ENCODE measurements at places on chromosomes 12 and 14.

DNA sequence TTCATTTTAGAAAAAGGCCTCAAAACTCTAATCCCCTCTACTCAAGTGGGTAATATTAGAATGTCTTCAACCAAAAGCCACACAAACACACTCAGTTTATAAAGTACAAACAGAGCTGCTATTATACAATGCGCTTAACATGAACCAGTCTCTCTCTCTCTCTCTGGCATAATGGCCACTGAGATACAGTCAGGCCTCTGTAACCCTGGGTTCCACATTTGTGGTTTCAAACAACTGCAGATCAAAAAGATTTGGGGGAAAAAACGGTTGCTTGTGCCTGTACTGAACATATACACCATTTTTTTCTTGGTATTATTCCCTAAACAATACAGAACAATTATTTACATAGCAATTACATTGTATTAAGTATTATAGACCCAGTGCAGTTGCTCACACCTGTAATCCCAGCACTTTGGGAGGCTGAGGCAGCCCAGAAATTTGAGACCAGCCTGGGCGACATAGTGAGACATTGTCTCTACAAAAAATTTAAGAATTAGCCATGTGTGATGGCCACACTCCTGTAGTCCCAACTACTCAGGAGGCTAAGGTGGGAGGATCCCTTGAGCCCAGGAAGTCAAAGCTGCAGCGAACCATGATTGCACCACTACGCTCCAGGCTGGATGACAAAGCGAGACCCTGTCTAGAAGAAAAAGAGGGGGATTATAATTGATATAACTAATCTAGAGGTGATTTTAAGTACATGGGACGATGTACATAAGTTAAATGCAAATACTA, 5.6 kb downstream of the SLC11A2 start:
- DNase-seq: no peak

DNA sequence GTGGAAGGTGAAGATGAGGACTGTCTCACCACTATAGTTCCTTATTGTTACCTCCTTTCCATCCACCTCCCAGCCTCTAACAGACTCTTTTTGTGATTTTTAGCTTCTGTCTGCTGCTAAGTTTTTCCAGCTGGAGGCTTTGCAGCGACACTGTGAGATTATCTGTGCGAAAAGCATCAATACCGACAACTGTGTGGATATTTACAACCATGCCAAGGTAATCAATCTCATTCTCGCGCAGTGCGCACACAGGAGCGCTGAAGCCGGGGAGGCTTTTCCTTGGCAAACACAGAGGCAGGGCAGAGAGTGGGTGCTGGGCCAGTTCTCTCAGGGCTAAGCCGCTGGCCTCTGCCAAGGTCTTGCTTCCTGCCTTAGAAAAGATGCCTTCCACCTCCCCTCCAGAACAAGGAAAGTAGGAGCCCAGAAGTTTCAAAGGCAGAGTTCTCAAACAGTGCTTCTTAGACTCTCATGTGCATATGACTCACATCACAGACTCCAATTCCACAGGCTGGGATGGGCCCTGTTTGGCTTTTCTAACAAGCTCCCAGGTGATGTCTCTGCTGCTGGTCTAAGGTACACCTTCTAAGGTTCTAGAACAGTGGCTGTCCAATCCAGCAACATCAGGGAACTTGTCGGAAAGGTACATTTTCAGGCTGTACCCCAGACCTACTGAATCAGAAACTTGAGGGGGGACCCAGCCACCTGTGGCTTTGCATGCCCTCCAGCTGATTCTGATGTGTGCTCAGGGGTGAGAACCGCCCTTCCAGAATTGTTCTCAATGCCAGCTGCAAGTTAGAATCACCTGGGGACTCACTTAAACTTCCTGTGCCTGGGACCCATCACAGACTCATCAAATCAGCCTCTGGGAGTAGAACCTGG, 33.8 kb upstream of the PWP1 start:
- DNase-seq: no peak

DNA sequence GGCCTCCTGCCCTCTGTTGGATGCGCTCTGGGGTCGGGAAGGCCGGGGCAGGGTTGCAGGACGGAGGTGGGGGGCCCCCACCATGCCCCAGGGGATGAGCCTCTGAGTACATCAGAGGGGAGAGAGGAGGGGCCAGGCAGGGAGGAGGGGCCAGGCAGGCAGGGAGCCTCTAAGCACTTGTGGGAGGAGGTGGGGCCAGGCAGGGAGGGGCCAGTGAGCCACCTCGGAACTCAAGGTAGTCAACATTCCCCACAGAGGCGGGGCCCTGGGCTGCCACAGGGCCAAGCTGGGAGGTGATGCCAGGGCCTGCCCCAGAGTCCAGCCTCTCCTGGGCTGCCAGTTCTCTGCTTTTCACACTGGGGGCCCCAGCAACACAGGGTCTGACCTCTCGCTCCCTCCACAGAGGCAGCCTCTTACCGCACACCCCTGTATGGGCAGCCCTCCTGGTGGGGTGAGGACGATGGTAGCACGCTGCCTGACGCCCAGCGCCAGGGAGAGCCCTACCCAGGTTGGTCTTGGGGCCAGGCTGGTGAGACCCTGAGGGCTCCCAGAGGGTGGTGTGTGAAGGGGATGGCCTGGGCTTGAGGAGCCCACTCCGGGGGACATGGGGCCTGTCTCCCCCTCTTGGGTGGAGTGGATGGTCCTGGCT, 17.4 kb downstream of the CEP170B start:
- DNase-seq: no peak

GRCh38 chr12:65946821-65947220, 122.5 kb downstream of the HMGA2 start:
- DNase-seq: no peak

DNA sequence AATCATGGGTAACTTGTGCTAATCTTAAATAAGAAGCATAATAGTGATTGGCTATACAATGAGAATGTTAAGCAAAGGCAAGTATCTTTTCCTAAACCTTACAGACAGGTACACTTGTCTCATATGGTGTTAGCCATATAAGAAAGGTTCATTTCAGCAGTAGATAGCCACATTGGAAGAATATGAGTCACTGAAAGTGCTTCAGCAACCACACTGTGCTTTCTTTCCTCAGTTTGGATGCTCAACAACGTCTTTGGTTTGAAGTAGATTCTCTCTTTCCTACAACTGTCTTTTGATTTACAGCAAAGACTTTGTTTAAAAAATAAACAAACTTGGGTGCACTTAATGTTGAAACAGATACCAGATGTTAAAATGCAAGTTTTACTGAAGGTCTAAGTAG, 8.9 kb downstream of the DDHD1 start:
- DNase-seq: no peak

- DNase-seq: no peak
These were observed 4.0 kb upstream of the CRIP2 start for GRCh38 chr14:105470350-105471296.

DNA sequence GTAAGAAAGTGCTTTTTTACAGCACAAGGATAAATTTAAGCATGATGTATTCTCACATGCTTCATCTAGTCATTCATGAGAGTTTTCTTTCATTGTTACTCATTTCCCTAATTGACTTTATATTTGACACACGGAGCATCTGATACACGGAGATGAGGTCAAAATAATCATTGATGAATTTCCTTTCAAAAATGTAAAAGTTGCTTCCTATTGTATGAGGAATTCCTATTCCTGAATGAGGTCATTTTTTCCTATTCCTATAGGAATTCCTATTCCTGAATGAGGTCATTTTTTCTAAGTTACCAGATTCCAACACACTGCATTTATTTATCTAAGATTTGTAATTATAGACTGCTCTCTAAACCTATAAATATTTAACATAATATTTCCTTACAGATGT, 316.7 kb upstream of the KITLG start:
- no peak for DNase-seq

GRCh38 chr14:102020058-102020971, 55.9 kb downstream of the DYNC1H1 start:
- DNase-seq: peak; percentile 34

GRCh38 chr12:109893261-109893995, 6.6 kb upstream of the TCHP start:
- no peak for DNase-seq

- DNase-seq: no peak
These were observed 322.6 kb downstream of the CCDC91 start for GRCh38 chr12:28512876-28513275.

DNA sequence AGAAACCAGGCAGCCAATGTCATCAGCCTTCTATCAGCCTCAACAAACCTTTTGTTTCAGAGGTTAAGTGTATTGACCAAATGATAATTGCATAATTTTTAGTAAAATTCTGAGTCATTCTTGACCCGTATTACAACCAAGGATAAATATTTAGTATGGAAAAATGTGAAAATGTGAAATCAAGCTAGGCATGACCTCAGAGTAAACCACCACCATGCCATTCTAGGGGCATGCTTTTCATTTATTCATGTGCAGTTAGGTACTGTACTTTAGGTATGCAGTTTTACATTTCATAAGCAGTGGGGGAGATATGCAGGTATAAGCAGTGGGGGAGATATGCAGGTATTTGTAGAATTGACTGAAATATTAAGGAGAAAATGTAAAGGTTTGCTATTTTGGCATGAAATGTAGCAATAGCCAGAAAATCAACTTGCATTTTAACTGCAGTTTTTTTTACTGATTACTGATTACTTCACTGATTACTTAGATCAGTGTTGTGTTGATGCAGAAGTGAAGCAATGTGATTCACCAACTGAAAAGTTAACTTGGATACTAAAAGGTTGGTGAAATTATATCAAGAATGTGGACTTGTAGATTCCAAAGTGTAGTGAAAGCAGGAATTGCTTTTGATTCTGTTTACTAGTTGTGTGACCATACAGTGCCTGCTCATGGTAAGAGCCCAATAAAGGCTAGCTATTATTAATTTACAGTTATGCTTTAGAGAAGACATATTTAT, 184.2 kb downstream of the ESR2 start:
- no peak for DNase-seq

- DNase-seq: no peak
These were observed 420.2 kb downstream of the TMTC2 start for GRCh38 chr12:83106873-83107272.

DNA sequence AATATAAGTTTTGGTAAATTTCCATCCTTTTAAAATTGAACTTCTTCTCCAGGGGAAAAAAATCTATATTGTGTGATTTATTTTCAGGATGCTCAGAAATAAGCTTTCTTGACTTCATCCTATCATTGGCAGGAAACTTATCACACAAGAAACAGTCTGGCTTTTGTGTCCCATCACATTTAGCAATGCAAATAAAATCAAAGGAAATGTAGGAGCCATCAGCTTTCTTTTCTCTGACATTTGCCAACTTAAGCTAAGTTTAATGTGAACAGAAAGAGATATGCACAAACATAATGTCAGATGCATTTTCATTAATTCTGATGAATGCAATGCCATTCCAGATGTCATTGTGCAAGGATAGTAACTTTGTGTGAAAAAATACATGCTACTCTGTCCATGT, 56.6 kb downstream of the LIN7A start:
- no peak for DNase-seq

DNA sequence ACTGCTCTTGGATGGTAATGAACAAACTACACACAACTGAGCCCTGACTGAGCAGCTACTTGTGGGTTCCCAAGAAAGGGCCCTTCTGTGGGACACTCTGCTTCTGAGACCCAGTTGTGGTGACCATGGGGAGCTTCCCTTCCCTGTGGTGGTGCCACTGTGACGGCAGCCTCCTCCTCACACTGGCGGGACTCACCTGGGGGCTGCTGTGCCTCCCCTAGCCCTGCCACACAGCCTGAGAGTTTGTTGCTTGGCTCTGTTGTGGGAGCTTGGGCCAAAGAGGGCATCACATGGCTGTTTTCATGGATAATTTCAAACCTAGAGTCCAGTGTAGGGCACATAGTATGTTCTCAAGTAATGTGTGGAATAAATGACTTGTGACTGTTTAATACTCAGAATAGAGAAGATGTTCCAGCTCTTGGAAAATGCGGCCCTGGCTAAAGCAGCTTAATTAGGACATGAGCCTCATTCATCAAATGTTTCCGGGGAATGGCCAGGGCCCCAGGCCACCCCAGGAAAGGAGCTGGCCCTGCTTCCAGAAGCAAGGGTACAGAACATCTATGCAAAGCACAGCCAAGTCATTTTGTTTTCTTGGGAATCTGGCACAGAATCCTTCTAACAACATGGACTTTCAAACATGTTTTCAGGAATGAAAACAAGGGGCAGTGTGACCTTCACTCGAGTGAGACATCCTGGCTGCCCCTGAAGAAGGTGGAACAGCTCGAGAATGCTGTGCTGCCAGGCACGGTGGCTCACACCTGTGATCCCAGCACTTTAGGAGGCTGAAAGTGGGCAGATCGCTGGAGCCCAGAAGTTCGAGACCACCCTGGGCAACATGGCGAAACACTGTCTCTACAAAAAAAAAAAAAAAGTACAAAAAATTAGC, 21.2 kb downstream of the ZFYVE21 start:
- no peak for DNase-seq

GRCh38 chr12:62792236-62792870, 142.6 kb downstream of the PPM1H start:
- DNase-seq: no peak

- no peak for DNase-seq
These were observed 470.1 kb downstream of the RGS6 start for GRCh38 chr14:72402377-72402772.

GRCh38 chr12:22409377-22410164, 75.1 kb upstream of the ST8SIA1 start:
- peak; percentile 28 for DNase-seq

- DNase-seq: no peak
These were observed 36.8 kb downstream of the SH2B3 start for GRCh38 chr12:111442301-111443045.

- no peak for DNase-seq
These were observed 71.0 kb downstream of the ADGRD1 start for GRCh38 chr12:131024721-131025120.

- DNase-seq: no peak
These were observed 71.0 kb upstream of the NELL2 start for GRCh38 chr12:44947163-44947562.

GRCh38 chr14:74921053-74921620, 1.9 kb downstream of the RPS6KL1 start:
- DNase-seq: no peak

GRCh38 chr12:132357623-132358186, 28.3 kb upstream of the GALNT9 start:
- no peak for DNase-seq

DNA sequence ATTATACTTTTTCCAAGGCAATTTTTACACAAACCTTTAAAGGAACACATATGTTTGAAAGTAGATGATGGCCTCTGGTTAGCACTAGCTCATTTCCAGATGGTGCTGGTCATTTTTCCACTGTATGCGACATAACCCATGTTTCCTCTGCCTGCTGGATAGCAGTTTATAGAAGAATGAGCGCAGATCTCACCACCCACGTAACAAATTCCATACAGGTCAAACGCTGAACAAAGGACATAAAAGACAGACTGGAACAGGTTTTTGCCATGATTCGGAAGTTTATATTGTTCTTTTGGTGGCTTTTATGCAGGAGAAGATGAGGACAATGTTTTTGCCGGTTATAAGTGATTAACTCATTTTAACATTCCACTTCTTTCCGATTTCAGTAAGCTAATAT, 30.7 kb downstream of the PPP1R36 start:
- no peak for DNase-seq

DNA sequence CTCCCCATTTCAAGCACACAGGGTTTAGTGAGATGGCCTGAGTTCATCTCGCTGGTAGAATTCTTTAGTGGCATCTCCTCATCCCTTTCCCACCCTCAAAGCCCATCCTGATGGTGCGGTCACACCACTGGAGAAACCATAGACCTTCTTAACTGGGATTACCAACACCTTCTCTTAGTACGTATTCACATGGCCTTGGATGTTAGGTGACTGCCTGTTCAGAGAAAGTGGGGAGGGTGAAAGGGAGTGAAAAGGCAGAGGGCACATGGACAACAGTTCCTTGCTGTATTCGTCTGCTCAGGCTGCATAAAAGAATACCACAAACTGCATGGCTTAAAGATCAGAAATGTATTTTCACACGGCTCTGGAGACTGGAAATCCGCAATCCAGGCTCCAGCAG, 306.1 kb downstream of the ZFP36L1 start:
- no peak for DNase-seq
